ENCODE measurements at places on chromosomes 5 and 9.

- peak; percentile 44 for DNase-seq
These were observed 168.8 kb downstream of the PDE4D start for GRCh38 chr5:59724482-59725391.

GRCh38 chr9:22898591-22898990, 452.0 kb downstream of the DMRTA1 start:
- no peak for DNase-seq

- DNase-seq: no peak
These were observed 136.5 kb upstream of the PTCH1 start for GRCh38 chr9:95653246-95653645.

DNA sequence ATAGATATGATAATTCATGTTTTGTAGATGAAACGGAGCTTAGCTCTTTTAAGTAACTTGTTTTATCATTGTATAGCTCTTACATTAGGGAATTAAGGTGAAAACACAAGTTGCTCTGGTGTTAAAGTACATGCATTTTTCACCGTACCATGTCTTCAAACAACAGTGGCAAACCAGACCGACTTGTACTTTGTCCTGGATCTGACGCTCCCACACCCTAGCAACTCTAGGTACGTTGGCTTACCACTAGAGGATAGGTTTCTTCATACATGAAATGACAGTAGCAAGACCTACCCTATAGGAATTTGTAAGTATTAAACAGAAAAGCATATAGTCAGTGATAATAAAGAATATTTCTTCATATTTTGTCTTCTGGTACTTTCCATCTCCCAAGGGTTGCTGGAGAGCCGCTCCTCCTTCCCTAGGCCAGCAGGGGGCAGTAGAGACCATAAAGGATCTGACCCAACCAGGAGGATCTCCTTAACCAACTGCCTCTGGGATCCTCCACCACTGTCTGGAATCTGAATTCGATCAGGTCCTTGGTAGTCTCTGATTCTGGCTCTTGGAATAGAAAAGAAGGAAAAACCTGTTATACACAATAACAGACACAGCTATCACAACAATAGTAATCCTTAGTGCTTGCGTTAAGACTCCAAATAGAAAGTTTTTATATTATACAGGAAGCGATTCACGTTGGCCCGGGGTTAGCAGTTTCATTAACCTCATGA, 136.7 kb downstream of the CAVIN4 start:
- peak; percentile 70 for DNase-seq

Data from NCI-H1436 (cell line).